ENCODE measurements at places on chromosomes 13 and 19.

GRCh38 chr19:57807541-57807940 is 7.2 kb downstream of the ZNF552 start:
- DNase-seq: no peak

- DNase-seq: no peak
Observed at GRCh38 chr19:45137179-45137761, 23.5 kb downstream of the NKPD1 start.

GRCh38 chr13:64480672-64481071 is 2749.5 kb downstream of the PCDH9 start:
- DNase-seq: no peak

DNA sequence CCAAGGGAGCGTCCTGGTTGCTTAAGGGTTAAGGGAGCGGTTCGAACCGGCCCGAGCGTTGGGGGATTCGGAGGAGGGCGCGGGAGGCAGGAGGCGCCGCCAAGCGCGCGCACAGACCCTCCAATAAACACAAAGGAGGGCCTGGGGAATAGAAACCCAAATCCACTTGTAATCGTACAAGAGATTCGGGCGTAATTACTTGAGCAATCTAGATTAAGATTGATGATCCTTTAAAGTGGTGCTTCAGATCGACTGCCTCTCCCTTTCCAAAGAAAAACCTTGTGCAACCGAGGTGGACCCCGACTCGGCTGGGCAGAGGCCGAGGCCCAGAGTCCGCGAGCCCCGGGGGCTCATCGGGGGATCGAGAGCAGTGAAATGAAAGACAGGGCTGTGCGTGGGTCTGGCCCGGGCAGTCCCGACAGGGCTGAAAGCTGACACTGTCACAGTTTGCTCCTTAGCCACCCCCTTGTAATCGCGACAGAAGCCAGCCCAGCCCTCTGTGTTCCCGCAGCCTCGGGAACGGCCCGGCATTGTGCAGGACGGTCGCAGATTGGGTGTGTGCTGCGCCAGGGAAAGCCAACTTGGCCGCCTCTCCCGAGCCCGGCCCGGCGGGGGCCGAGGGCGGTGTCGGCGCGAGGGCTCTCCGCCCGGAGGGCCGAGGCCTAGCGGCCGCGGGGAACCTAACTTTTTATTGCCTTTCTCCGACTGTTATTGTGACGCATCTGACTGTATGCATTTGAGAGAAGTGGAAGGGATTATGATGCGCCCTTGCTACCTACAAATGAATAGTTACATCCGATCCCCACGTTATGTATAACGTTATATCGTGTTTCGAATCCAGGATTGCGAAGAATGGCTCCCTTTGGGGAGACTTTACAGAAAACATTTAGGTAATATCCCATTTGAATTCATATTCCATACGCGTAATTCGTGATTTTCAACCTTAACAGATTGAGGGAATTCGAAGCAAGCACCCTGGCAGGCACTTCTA is 5.5 kb downstream of the MAB21L1 start:
- peak; percentile 85 for DNase-seq

GRCh38 chr13:73421310-73421912 is 362.6 kb downstream of the KLF5 start:
- DNase-seq: no peak

- peak; percentile 84 for DNase-seq
Observed at GRCh38 chr19:10736916-10737551, 19.2 kb downstream of the DNM2 start.

DNA sequence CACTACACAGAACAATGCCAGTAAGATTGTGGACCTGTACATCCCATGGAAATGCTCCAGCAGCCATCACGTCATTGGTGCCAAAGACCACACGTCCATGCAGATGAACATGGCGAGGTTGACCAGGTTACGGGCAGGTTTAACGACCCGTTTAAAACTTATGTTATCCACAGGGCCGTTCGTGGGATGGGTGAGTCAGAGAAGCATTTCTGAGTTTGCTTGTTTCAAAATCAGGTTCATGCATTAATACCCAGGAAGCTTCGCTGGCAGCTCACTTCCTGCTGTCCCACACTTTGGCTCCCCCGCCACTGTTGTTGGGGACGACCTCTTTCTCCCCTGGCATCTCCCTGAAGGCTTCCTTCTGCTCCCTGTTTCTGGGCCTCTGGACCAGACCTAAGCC is 194.1 kb downstream of the USP12 start:
- no peak for DNase-seq
